ENCODE measurements at places on chromosomes 6 and 20. TPM values are rescaled to one million over a fixed set of nuclear protein-coding genes. Genes with fewer than 3 reads are reported as not detected.

RSPO4 gene
- polyA plus RNA-seq = 2.3 TPM

CCN6 gene
- 2.7 TPM for polyA plus RNA-seq

RPS6KA2 gene
- polyA plus RNA-seq = 29.2 TPM

KIAA1755 gene
- 2.1 TPM for polyA plus RNA-seq

ADGRF4 gene
- 0.37 TPM for polyA plus RNA-seq

SCRT2 gene
- not detected for polyA plus RNA-seq

CFAP61 gene
- 2.8 TPM for polyA plus RNA-seq

SKIC2 gene
- polyA plus RNA-seq = 60.8 TPM

SYTL3 gene
- polyA plus RNA-seq = 3.4 TPM

GID8 gene
- polyA plus RNA-seq = 57.8 TPM

CNR1 gene
- 1.5 TPM for polyA plus RNA-seq

ZNF341 gene
- polyA plus RNA-seq = 3.0 TPM

TINAG gene
- polyA plus RNA-seq = 37.3 TPM

GJA10 gene
- polyA plus RNA-seq = not detected

DACT2 gene
- 19.3 TPM for polyA plus RNA-seq

TRIM31 gene
- polyA plus RNA-seq = not detected

PARD6B gene
- polyA plus RNA-seq = 30.2 TPM

WASF1 gene
- 56.2 TPM for polyA plus RNA-seq

OXT gene
- polyA plus RNA-seq = 0.60 TPM

TREML2 gene
- polyA plus RNA-seq = 0.07 TPM

C20orf141 gene
- polyA plus RNA-seq = not detected

DYNLT2 gene
- 8.5 TPM for polyA plus RNA-seq

KCNK17 gene
- polyA plus RNA-seq = not detected

ANGPT4 gene
- 0.22 TPM for polyA plus RNA-seq

OSER1 gene
- polyA plus RNA-seq = 54.8 TPM

MTFR2 gene
- polyA plus RNA-seq = 4.9 TPM

GATA5 gene
- 6.9 TPM for polyA plus RNA-seq

BCAS1 gene
- 4.2 TPM for polyA plus RNA-seq

PPP2R5D gene
- 72.5 TPM for polyA plus RNA-seq

SPAG4 gene
- 4.8 TPM for polyA plus RNA-seq

ULBP1 gene
- 2.1 TPM for polyA plus RNA-seq

TAF11 gene
- 58.2 TPM for polyA plus RNA-seq

FNDC11 gene
- 0.81 TPM for polyA plus RNA-seq

CRIP3 gene
- 7.3 TPM for polyA plus RNA-seq

OR2H1 gene
- polyA plus RNA-seq = not detected

KCNG1 gene
- polyA plus RNA-seq = 4.3 TPM

CNBD2 gene
- 1.1 TPM for polyA plus RNA-seq

GGTLC1 gene
- not detected for polyA plus RNA-seq

DLK2 gene
- polyA plus RNA-seq = 1.00 TPM

RCAN2 gene
- polyA plus RNA-seq = 22.5 TPM

SNAI1 gene
- polyA plus RNA-seq = 7.2 TPM

RBM24 gene
- polyA plus RNA-seq = 1.2 TPM

GINS1 gene
- 30.6 TPM for polyA plus RNA-seq

RIMS4 gene
- 0.52 TPM for polyA plus RNA-seq

MEP1A gene
- not detected for polyA plus RNA-seq

EMILIN3 gene
- 7.7 TPM for polyA plus RNA-seq

DEFB132 gene
- polyA plus RNA-seq = 0.07 TPM

TBX18 gene
- polyA plus RNA-seq = 12.5 TPM
